Activated CD8-positive, alpha-beta memory T cell treated with anti-CD3 and anti-CD28 coated beads for 1 hour (primary cell): ENCODE measurements at places on chromosomes 2 and 18.

DNA sequence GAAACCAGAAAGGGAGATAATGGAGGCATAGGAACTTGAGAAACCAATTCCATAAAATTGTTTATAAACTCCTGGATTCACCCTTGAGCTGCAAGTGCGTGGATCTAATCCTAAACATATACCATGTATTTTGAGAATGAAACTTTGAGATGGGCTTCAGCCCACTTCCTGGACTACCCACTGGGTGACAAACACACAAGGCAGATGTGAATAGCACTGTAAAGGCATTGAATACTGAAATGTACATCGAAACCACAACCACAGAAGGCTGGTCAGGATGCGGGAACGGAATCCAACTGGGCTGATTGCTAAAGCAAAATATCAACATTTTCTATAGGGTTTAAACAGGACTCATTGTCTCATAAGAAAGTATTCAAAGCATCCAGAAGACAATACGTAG, 228.5 kb upstream of the ZEB2 start:
- DNase-seq, result no peak

DNA sequence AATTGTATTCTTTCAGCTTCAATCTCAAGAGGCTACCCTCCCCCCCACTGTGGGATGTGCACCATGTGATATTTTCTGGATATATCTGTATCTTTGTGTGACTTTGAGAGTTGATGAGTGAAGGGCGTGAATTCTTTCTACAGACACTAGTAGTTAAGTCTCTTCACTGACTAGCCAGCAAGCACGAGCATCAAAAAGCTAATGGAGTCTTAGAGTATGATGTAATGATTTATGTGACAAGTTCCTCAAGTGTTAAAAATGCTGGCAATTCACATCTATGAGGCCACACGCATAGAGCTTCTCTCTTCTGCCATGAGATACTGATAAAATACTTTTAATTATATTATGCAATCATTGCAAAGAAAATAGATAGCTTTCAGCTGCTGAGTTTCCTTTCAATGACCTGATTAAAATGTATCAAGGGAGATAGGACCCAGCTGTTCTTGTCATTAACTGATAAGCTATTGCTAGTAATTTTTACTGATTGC, 304.8 kb downstream of the TRIB2 start:
- no peak for DNase-seq

GRCh38 chr18:34929336-34929780, 111.9 kb upstream of the MAPRE2 start:
- DNase-seq, result no peak

DNA sequence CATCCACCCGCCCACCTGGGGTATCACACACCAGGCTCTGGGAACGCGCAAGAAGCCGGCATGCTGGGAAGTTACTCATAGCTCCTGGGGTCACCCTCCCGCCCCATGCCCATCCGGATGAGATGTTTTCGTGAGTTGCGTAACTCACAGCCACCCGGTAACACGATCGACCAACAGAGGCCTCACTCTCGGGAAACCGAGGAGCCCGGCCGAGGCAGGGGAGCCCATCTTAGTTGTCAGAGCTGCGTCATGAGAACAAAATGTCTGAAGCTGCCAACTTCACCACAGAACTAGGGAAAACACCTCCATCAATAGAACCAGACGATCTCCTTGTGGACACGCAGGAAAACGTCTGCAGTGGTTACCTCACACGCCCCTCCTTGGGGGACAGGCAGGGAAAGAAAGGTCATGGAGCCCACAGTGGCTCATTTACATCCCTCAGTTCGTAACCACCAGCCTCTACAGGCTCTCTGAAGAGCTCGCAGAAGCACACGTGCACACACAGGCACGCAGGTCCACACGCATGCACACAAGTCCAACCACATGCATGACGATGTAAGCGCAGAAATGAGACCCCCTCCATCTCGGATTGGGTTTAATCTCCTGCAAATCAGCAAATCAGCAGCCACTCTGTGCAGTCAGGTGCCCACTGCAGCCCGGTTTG, 26.2 kb downstream of the ADI1 start:
- DNase-seq, result no peak
